T-helper 1 cell (primary cell): ENCODE measurements at places on chromosomes 16 and 17.

- no peak for DNase-seq
Observed at GRCh38 chr16:85789773-85790172, 9.6 kb downstream of the EMC8 start.

DNA sequence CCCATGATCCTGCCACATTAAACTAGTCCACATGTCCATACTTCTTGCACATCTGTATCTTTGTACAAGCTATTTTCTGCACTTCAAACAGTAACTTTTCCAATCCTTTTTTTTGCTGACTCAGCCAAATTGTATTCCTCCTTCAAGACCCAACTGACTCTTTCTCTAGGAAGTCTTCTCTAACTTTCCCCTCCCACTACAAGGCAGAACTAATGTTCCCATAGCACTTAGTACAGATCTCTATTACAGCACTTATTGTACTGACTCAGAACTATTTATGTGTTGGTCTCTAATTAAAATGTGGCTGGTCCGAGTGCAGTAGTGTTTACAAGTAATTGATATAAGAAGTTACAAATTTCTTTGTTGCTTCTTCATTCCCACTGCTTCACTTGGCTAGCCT, 8.2 kb downstream of the FAM222B start:
- DNase-seq = no peak

DNA sequence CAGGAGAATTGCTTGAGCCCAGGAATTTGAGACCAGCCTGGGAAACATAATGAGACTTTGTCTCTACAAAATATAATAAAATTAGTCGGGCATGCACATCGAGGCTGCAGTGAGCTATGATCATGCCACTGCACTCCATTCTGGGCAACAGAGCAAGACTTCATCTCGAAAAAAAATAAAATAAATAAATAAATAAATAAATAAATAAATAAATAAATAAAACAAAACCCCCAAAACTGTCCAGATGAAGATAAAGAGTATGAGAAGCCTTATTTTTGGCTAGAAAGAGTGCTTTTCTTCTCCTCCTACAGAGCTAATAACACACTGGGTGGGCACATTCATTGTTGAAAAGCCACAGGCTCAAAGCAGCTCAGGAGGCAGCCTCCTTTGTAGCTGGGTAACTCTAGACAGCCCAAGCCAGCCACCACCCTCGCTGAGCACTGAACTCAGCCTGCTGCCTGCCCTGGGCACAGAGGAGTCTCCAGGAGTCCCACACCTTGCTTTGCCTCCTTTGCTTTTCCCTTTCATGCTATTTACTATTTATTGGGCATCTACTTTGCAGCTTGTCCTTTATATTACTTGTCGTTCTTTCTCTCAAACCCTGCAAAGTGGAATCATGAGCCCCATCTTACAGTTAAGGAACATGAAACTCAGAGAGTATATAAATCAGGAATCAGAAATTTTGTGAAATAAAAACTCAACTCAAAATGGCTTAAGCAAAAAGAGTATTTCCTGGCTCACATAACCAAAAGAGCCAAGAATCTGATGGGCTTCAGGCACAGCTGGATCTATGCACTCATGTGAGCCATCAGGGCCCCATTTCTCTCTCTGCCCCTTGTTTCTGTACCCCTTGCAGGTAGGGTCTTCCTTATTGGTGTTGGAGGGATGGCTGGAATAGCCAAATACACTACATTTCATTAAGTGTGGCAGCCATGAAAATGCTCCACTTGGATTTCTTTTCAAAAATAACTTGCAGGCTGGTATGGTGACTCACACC, 18.1 kb upstream of the C16orf87 start:
- no peak for DNase-seq

GRCh38 chr17:77521076-77521475, 380.3 kb downstream of the SEC14L1 start:
- DNase-seq = no peak

- DNase-seq = no peak
Observed at GRCh38 chr17:45290269-45290765, 26.5 kb downstream of the MAP3K14 start.

GRCh38 chr16:2214719-2214968, at the start of gene PGP:
Gene PGP (minus strand): TSS chr16:2214840. CDS start chr16:2214777, 63 bp downstream.
- peak; percentile 99 for DNase-seq

GRCh38 chr16:28182801-28183200, 29.0 kb downstream of the XPO6 start:
- DNase-seq = no peak

DNA sequence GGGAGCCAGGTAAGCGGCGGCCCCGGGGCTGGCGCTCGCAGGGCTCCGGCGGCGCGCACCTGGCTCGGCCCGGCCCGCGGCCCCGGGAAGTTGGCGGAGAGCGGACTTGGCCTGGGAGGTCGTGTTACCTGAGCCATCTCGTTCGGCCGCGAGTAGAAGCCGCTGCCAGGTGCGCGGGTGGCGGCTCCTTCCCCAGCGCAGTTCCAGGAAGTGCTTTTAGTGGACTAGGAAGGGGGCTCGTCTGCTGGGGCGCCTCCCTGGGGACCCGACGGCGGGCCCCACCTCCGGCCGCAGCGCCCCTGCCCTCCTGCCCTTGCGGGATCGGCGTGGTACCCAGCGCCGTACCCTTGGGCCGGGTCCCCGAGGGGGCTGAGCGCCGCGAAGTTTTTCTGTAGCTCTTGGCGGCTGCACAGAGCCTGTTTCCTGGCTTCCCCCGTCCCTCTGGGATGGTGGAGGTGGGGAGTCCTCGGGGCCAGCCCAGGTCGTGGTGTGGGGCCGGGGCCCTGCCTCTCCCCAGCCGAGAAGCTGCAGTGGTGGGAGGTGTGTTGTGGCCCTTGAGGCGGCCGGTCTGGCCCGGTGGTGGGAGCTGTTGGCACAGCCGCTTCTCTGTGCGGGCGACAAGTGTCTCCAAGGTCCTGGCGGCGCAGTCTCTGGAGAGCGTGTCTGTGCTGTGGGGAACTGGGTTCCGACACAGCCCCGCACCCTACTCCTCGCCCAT, 96.9 kb downstream of the RAB11FIP4 start:
- no peak for DNase-seq

DNA sequence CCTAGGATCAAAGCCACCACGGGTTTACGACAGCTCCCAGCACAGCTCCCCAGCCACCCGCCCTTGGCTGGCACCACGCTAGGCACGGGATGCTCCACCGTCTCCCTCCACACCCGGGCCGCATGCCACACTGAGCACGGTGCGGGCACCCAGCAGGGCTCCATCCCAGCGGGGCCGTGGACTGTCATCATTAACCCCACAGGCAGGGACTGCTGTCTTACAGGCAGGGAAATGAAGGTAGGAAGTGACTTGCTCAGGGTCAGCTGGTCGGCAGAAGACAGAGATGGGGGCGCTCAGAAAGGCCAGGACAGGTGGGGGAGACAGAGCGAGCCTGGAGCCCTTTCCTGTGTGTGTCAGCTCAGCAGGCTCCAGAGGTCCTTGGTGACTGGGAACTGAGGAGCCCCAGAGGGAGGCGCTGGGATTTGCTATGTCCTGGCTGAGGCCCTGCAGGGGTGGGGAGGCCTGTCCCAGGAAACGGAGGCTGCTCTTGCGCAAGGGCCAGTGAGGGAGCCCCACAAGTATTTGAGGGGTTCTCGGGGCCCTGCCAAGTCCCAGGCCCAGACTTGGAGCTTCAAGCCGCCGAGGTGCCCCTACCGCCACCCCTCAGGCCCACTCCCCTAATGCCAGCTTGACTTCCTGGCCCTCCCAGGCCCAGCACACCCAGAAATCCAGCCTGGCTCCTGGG, 3.2 kb downstream of the UBALD1 start:
- DNase-seq = no peak

- no peak for DNase-seq
Observed at GRCh38 chr17:70136131-70136530, 33.2 kb upstream of the KCNJ2 start.

DNA sequence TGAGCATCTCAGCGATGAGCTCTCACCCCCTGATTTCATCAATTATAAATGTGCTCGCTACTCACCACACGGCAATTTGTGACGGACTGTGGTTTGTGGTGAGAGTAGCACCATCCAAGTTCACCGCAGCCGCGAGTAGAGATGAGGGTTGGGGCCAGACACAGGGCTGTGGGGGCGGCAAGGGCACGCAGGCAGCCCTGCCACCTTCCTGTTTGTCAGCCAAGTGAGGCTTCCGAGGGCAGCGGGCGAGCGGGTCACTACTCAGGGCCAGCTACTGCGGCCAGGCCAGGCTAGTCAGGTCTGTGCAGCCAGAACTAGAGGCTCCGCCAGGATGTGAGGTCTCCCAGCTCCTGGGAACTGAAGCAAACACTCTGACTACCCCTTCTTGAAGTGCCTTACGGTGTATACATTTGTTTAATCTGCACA, 39.6 kb upstream of the MEOX1 start:
- DNase-seq = peak; percentile 59

DNA sequence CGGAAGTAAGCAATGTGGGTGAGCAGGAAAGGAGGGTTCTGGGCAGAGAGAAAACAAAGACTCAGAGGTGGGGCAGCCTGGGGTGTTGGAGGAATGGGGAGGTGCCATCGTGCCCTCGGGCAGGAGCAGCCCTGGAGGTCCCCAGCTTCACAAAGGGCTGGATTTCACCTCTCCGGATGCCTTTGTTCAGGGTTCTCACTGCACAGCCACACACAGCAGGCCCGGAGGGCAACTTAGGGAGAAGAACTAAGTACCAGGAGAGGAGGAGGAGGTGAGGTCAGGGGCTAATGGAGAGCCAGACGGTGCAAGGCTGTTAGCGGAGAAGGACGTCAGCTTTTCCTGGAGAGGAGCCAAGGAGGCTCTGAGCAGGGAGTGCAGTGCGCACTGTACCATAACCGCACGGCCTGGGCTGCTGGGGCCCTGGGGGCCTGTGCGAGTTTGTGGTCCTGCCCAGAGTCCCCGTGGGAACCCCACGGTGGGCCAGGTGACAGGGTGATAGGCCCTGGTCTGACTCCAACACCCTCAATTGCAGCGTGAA, 9.3 kb downstream of the ARRB2 start:
- DNase-seq = no peak
